ENCODE measurements at places on chromosomes 3 and 15.

DNA sequence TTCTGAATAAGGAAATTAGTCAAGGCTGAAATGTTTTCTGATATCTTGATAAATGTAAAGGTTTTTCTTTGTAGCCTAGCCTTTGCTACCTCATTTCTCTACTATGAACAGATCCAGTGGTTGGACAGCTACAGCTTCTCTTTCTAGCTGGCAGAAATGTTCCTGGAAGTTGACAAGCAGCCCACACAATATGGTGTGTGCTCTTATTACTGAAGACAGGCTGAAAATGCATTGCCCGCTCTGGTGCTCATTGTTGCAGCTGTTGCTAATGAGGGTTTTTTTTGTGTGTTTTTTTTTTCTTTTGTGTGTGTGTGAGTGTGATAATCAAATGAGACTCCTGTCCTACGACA lies 844.3 kb upstream of the SEMA6D start:
- no peak for DNase-seq

DNA sequence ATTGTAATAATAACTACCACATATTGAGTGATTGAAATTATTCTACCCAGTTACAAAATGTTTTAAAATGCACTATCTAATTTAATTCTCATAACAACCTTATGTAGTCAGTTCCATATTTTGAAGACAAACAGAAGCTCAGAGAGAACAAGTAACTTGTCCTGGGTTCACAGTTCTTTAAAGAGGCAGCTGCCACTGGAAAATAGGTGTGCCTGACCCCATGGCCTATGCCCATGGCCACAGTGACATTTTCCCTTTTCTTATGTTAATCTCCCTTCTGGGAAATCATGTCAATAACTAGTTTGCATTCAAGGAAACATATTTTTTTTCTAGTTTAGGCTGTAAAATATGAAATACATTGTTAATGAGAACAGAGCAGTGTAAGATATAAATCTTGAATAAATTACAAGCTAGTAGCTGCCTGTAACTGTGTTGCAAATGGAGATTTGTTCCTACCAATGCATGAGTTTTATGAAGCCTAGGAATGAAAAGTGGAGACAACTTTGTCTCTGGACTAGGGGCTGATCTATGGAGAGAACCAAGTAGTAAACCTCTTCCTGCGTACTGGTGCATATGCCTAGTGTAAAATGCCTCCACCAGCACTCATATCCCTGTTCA lies 1018.0 kb downstream of the NTRK3 start:
- no peak for DNase-seq

DNA sequence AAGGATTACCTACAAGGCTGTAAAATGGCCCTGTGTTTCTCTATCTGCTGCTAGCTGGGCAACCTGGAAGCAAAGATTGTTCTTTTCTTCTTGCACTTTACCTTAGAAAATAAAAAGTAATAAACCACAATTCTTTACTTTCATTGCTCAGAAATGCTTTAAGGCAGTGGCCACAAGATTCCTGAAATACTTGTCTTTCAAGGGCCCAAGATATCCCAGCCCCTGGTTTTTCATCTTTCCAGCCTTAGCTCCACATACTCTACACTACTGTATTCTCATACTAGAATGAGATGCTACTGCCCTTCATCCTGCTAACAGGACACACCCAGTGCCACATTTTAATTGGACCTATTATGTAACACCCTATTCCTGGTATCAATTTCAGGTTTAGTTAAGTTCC lies 78.9 kb downstream of the GTF2E1 start:
- DNase-seq = no peak

- DNase-seq = no peak
Observed at GRCh38 chr15:84608707-84609284, 8.0 kb downstream of the ZSCAN2 start.

DNA sequence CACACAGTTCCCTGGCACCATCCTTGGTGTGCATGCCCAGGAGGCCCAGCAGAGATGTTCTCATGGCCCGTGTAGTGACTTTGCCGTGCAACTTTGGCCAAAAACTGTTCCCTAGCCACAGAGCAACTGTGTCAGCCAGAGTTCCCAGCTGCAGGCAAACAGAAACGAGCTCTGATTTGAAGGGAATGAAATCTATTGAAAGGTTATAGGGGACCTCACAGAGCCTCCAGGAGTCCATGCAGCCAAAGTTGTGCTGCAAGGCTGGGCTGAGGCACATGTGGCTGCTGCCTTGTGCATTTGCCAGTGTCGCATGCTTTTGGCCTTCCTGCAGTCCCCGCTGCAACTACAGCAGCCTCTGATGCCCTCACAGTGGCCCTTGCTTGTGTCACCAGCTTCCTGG lies 70.5 kb downstream of the PLXNA1 start:
- no peak for DNase-seq

DNA sequence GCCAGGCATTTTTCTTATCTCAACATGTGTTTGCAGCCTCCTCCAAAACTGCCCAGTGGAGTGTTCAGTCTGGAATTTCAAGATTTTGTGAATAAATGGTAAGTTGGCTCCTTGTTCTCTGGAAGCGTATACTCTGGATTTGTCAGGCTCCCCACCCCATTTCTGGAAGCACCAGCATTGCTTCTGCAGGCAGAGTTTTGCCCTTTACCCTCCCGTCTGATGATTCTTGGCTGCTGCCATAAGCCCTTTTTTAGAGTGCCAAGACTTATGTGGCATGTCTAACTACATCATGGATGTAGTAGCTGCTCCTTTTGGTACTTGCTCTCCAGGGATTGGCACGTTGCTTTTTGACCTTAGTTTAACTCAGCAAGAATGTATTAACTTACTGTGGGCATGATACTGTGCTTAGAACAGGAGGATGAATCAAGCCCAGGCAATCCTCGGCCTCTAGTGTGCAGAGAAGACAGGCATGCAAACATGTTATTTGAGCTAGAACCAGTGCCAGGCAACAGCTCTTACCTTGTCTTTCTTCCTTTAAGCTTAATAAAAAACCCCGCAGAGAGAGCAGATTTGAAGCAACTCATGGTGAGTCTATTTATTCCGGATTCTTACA lies 8.3 kb downstream of the SNAPC5 start:
- DNase-seq = no peak
